ENCODE measurements at places on chromosomes 1 and 21.

- DNase-seq, result no peak
Measured at GRCh38 chr1:239361403-239361802, 25.0 kb upstream of the CHRM3 start.

DNA sequence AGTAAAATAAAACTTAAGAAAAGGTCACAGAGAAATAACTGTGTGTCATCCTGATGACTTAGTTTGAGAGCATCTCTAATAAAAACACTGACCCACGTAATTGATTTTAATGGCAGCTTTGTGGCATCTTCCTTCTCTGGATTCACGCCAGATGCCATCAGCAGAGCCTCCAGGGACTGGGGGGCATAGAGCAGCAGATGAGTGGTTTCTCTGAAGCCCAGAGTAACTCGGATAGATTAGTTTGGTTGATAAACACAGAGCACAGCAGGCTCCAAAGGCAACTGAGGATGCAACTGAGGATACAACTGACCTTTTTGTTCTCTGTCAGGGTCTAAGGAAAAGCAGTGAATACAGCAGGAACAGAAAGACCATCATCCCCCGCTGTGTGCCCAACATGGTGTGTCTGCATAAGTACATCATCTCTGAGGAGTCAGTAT lies 180.8 kb downstream of the RPS6KC1 start:
- no peak for DNase-seq

DNA sequence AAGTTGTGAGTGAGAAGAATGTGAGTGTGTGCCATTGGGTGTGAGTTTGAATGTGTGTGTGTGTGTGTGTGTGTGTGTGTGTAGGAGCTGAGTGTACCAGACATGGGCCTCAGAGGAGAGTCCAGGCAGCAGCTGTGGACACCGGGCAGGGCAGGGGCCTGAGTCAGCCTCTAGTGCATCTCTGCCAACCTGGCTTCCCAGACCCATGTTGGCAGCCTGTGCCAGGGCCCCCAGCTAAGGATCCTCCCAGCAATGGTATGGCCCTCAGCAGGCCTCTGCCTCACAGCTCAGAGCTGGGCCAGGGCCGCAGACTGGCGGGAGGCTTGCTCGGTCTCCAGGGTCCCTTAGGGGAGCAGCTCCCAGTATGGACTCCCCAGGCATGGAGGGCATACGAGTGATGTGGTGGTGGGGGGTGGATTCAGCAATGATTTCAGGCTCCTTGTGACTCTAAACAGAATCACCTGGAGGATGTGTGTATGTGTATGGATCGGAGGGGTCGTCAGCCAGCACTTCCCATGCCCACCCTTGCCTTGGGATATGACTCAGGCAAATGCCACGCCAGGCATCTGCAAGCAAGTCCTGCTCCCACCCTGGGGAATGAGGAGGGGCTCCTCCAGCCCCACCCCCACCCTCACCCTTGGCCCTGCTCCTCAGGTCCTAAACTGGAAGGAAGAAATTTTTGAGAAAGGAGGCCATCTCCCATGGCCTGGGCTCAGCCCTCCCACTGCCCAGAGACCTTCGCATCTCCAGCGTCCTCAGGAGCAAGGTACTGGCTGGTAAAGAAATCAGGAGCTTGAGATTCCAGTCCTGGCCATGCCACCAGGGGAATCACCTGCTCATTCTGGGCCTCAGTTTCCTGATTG lies 1.8 kb upstream of the FOXO6 start:
- DNase-seq, result no peak

- DNase-seq, result no peak
Measured at GRCh38 chr1:93140106-93140505, 40.1 kb downstream of the TMED5 start.

DNA sequence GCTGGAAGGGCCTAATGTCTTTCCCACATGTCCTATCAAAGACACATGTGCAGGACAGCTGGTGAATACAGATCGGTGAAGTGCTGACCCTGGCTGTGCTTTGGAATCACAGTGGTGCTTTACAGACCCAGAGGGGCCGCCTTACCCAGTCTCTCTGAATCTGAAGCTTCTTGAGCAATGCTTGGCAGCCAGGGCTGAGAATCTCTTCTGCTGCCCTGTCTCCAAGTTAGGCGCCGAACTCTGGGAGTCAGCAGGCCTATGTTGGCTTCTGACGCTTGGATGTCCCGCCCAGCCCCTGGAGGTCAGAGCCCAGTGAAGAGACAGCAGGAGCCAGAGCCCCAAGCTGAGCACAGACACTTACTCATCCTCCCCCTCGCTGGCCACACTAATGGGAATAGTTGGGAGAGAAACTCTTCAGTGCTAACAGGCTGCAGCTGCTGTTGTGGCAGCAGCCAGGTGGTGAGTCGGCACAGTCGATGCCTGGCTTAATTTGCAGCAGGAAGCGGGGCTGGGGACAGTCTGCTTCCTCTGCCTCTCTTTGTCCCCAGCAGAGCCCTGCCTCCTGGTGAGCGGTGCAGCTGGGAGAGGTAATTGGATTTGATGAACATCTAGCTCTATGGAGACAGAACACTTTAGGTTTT lies 68.1 kb downstream of the URB2 start:
- no peak for DNase-seq

- DNase-seq, result no peak
Measured at GRCh38 chr1:172221436-172221835, 199.0 kb upstream of the C1orf105 start.

DNA sequence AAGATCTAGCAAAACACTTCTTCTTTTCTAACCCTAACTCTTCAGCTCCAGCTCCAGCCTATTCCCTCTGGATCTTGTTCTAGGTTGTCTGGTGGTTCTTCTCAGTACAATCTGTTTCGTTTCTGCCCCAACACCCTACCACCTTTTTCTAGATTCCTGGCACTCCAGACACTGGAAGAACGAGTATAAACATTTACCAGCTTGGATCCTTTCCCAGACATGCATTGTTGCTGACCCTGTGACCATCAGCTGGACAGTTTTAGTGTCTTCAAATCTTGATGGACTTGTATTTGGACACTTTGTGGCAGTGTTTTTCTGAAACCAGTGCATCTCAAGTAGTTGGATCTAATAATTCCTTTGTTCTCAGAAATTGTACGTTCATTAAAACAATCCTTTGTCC lies 30.6 kb upstream of the CACNA1E start:
- DNase-seq, result no peak

DNA sequence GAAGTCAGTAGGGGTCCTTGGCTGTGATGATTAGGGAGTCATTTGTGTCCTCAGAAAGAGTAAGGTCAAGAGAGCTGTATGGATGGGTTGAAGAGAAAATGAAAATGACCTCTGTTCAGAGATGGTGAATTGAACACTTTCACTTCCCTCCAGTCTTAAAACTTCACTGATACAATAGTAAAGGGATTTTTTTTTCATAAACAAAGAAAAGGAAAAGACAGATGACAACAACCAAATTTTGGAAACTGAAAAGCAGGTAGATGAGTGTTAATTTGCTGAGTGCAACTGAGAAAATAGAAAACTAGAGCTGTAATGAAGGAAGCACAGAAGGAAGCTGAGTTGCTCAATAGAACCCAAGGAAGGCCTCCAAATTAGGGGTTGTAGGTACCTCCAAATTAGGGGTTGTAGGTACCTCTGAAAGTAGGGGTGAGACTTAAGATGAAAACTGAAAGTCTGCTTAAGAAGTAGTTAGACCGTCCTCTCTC lies 14.8 kb upstream of the S1PR1 start:
- DNase-seq, result no peak

GRCh38 chr1:86387916-86388627 lies 8.1 kb downstream of the ODF2L start:
- DNase-seq, result no peak

DNA sequence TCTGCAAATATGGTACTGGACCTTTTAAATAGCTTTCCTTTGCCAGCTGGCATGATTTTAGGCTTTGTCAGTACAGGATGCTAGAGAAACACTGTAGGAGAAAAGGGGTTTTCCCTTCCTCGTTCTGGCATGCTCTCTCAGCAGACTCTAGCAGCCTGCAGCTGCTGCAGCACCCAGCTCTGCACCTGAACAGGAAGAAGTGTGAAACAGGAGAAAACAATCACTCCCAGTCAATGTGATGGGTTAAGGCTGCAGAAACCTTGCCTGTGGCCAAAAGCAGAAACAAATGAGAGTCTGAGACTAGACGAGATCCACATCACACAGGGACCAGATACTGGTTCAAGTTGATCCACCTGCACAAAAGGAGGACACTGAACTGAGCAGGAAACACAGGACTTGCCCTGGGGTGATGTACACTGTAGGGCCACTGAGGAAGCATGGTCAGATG lies 21.2 kb downstream of the OVGP1 start:
- peak; percentile 34 for DNase-seq

DNA sequence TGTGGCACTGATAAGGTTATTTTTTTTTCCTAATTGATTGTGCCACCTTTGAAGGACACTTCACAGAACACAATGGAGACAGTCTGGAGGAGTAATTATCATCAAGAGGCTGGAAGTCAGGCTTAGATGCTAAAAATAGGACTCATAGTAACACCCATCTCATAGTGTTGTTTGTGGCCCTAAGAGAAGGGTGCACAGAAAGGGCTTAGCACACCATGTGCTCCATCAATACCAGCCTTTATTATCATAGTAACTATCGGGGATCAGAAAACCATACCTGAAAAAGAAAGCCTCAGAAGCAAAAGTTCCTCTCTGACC lies 11.9 kb downstream of the NIPAL3 start:
- DNase-seq, result no peak

DNA sequence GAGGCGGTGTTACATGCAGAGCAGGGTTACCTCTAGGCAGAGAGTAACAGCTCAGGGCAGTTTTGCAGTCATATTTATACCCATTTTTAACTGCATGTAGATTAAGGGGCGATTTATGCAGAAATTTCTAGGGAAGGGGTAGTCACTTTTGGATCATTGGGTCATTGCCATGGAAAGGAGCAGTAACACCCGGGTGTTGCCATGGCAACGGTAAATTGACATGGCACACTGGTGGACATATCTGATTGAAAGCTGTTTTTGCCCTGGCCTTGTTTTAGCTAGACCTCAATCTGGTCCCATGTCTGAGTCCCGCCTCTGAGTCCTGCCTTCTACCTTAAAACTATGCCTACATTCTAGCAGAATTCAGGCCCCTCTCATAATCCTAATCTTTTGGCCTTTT lies 11.8 kb upstream of the USP1 start:
- no peak for DNase-seq

GRCh38 chr1:227540170-227541098 lies 22.9 kb upstream of the ZNF678 start:
- no peak for DNase-seq

DNA sequence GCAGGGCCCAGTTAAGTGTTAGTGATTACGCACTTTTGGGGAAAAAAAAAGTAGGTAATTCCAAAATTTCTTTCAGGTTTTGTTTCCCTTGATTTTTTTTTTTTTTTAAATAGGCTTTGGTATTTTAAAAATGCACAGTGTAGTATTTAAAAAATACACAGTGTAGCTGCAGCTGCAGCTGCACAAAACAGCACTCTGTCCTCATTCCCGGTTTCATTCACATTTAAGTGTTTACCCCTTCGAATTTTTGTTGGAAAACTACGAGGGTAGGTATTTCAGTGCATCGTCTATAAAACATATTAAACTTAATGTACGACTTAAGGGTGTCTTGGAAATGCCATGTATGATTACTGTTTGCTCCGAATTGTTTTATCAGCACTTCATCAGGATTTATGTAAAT lies 3.4 kb downstream of the NEK7 start:
- DNase-seq, result no peak

DNA sequence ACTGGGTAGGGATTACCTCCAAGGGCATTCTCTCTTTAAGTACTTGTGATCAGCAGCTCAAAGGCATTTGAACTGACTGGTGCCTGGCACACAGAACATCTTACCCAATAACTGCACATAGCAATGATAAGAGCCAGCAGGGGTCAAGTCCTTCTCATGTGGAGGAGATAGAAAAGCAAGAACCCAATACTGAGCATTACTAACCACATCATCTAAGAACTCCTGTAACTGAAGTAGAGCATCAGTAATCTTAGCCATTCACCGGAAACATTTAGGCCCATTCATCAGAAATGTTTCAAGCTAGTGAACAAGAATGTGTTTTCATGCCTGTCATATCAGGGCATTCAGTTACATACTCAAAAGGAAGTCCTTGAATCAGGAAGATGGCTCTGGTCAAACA lies 33.6 kb upstream of the THEM4 start:
- DNase-seq, result no peak

DNA sequence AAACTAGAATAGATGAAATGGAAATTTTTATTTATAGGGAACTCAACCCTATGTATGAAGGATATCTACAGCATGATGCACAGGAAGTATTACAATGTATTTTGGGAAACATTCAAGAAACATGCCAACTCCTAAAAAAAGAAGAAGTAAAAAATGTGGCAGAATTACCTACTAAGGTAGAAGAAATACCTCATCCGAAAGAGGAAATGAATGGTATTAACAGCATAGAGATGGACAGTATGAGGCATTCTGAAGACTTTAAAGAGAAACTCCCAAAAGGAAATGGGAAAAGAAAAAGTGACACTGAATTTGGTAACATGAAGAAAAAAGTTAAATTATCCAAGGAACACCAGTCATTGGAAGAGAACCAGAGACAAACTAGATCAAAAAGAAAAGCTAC lies 7.9 kb downstream of the USP1 start:
- no peak for DNase-seq

DNA sequence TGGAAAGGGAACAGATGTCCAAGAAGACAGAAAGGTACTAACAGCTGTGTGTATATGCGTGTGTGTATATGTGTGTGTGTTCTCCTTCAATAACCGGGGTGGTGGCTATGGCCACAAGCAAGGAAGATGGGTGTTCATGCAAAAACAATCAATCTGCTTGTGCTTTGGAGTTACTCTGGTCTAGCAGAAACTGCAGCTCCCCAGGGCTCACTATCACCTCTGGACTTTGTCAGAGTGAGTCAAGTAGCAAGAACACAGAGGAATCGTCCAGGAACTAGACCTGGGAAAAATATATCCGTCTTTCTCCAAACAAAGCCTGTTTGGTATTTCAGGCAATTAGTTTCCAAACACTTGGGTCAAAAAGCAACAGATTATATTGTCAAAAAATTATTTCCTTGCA lies 68.6 kb downstream of the GNG12 start:
- no peak for DNase-seq

DNA sequence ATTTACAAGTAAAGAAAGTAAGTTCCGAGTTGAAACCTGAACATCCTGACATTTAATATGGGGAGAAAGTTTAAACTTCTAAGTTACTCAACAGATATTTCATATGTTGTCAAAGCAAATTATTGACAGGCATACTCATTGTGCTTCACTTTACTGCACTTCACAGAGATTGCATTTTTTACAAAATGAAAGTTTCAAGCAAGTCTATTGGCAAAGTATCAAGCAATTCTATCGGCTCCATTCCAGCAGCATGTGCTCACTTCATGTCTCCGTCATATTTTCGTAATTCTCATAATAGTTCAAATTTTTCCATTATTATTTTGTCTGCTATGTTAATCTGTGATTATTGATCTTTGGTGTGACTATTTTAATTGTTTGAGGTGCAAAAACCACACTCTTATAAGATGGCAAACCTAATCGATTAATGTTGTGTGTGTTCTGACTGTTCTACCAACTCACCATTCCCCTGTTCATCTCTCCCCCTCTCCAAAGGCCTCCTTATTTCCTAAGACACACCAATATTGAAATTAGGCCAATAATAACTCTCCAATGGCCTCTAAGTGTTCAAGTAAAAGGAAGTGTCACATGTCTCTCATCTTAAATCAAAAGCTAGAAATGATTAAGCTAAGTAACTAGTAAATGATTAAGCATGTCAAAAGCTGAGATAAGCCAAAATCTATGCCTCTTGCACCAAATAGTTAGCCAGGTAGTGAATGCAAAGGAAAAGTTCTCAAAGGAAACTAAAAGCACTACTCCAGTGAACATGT lies 68.2 kb upstream of the BCL9 start:
- DNase-seq, result no peak
